ENCODE measurements at places on chromosomes 4 and X.

DNA sequence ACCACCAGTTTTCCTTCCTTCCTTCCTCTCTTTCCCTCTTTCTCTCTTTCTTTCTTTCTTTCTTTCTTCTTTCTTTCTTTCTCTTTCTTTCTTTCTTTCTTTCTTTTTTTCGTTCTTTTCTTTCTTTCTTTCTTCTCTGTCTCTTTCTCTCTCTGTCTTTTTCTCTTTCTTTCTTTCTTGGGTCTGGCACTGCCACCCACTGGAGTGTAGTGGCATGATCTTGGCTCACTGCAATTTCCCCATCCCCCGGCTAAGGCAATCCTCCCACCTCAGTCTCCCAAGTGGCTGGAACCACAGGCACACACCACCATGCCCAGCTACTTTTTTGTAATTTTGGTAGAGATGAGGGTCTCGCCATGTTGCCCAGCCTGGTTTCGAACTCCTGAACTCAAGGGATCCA lies 51.6 kb upstream of the NHS start:
- no peak for DNase-seq

DNA sequence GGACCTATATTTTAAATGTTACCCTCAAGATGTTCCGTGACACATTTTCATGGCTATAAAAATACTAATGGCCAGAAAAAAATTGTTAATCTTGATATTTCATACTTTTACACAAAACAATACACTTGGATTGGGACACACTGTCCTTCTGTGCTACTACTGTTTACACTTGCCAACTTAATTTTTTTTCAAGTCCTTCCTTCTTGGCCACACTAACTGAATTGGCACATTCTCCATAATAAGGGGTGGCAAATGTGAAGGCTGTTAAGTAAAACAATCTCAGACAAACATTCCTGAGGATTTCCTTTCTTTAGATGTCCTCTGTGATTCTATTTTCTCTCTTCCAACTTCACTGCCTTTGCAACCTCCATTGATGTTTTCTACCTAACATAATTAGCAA lies 225.8 kb downstream of the IQCM start:
- no peak for DNase-seq

- DNase-seq = peak; percentile 42
Measured at GRCh38 chr4:38069271-38069760, 109.1 kb downstream of the PTTG2 start.

GRCh38 chr4:182553653-182554052 lies 310.5 kb downstream of the TENM3 start:
- DNase-seq = no peak

- no peak for DNase-seq
Measured at GRCh38 chrX:97936296-97936695, 1052.6 kb downstream of the RPA4 start.

GRCh38 chr4:93809773-93810172 lies 18.8 kb upstream of the ATOH1 start:
- DNase-seq = no peak

DNA sequence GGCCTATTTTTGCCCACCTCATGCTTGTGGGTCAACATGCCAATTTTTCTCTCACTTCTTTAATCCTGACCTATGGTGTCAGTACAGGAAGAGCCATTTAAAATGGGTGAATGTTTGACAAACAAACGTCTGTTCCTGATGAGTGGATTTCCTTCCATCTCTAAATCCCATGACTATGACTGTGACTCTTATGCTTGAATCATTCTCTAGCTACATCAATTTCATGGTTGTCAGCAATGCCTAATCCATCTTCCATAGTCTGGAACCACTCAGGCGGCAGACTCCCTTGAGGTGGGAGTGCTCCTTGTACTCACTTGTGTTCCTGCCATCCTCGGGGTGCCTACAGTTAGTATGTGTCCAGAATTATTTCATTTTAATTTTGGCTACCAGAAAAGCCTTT lies 194.9 kb upstream of the RPS6KA3 start:
- DNase-seq = no peak

DNA sequence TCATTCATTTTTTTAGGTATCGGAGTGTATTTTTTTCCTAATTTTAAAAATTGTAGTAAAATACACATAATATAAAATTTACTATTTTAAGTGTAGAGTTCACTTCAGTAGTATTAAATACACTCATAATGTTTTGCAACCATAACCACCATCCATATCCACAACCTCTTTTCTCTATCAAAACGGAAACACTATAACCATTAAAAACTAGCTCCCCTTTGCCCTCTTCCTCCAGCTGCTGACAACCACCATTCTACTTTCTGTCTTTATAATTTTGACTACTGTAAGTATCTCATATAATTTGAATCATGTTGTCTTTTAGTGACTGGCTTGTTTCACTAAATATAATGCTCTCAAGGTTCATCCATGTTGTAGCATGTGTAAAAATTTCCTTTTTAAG lies 205.4 kb upstream of the CXorf51B start:
- no peak for DNase-seq

DNA sequence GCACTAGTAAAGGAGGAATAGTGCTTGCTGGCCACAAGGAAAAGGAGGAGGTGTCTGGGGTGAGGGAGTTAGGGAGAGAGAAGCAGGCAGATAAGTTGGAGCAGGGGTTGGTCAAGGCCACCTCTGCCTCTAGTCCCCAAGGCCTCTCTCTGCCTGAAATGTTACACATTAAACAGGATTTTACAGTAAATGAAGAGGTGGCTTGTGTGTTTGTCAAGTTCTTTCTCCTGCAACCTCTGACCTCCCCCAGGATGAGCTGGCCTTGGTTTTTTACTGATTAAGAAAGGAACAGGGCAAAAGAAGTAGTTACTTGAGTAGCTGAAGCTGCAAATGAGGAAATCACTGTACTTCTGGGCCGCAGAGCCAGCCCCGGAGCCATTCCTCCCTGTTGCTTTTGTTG lies 2.0 kb downstream of the GJB1 start:
- DNase-seq = no peak

- DNase-seq = peak; percentile 51
Measured at GRCh38 chr4:77433418-77433733, 172.2 kb upstream of the CXCL13 start.

Data from CD4-positive, alpha-beta T cell treated with Interleukin-17A for 1 hour (primary cell).